T-helper 17 cell (primary cell): ENCODE measurements at places on chromosomes 4 and X.

- DNase-seq = no peak
Observed at GRCh38 chrX:74344280-74344622, 40.3 kb downstream of the ZCCHC13 start.

- no peak for DNase-seq
Observed at GRCh38 chrX:20285511-20285910, 18.8 kb upstream of the RPS6KA3 start.

GRCh38 chrX:132207996-132208395 is 11.3 kb downstream of the RAP2C start:
- DNase-seq = no peak

DNA sequence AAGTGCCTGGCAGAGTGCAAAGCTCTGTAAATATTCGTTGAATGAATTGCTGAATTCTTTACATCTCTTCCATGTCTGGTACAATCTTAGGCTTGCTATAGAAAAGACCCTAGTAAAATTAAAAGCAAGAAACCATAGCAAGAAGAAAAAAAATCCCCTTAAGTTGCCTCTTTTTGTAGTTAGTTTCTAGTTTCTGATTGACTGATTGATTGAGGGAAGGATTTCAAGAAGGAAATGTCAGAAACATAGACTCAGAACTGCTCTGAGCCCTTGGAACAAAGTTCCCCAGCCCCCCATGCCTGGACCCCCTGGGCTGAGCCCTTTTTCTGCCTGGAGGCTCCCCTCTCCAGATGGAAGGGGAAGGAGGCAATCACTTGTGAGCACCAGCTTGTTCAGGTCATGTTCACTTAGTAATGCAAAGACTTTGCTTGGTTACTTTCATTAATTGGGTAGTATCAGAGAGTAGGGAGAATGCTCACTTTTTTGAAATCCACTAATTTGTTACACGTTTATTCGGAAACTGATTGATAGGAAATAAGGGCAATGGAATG is 35.6 kb downstream of the DAPP1 start:
- no peak for DNase-seq

- no peak for DNase-seq
Observed at GRCh38 chr4:75432683-75433082, 81.5 kb downstream of the RCHY1 start.

DNA sequence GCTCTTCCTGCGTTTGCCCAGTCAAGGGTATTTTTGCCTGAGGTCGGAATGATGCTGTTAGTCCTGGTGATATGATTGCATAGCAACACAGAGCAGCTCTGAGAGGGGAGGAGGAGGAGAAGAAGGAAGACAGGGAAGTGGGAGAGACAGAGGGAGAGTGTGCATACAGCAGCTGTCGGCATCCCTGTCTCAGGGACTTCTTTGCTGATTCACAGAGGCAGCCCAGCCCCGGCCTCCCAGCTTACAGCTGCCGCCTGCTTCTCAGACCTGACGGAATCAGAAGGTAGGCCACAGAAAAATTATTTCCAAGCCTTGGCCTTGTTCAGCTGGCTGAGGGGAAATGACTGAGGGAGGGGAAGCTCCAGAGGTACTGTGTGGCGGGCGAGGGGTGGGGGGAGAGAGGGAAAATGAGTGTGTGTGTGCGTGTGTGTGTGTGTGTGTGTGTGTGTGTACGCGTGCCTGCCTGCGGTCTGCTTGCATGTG is 319 bp downstream of the DRP2 start:
- DNase-seq = no peak

DNA sequence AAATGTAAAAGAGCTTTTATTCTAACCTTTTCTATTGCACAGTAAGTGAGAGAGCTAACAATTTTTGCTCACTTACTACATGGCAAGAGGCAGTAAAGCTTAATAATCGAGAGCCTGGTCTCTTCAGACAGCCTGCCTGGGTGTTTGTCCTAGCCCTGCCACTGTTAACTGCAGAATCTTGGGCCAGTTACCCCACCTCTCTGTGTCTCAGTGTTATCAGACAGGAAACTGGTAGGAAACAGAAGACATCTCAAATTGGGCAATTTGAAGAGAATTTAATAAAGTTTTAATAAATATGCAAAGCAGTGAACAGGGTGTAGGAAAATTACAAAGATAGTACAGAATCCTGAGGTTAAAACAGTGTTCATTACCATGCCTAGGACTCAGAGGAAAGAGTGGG is 13.4 kb downstream of the STAP1 start:
- no peak for DNase-seq

- DNase-seq = no peak
Observed at GRCh38 chr4:37490391-37491347, 195.5 kb downstream of the RELL1 start.

GRCh38 chrX:74656079-74656745 is 41.8 kb upstream of the RLIM start:
- DNase-seq = no peak

DNA sequence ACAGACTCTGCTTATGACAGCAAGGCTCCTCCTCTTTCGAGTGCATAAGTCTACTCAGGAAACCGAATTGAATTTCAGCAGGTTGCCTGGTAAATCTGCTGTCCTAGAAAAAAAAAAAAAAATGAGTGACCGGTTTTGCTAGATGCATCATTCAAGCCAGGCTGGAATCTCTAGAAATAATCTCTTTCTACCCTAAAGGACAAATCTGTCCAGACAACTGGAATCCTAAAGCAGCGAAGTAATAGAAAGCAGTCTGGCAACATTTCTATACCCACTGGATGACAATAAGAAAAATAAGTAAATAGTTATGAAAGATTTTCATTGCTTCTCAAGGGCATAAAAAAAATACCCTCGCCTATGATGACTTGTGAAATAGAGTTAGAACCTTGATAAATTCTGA is 703.5 kb downstream of the RPA4 start:
- no peak for DNase-seq

DNA sequence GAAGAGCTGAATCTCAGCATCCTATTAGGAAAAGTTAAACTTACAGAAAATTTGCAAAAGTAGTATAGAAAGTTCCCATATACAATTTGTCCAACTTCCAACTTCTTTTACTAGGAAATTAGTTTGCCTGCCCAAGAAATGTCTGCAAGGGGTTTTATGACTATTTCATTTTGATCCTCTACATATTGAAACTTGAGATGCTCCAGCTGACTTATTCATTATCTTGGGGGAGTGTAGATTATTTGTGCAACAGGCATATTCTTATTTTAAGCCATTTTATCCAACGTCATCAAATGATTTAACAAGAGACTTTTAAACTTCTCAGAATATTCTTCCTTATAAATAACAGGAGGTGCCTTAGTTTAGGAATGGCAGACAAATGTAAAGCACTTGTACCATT is 317.1 kb upstream of the FTHL17 start:
- no peak for DNase-seq

- DNase-seq = no peak
Observed at GRCh38 chrX:137425273-137425902, 140.5 kb upstream of the ZIC3 start.

DNA sequence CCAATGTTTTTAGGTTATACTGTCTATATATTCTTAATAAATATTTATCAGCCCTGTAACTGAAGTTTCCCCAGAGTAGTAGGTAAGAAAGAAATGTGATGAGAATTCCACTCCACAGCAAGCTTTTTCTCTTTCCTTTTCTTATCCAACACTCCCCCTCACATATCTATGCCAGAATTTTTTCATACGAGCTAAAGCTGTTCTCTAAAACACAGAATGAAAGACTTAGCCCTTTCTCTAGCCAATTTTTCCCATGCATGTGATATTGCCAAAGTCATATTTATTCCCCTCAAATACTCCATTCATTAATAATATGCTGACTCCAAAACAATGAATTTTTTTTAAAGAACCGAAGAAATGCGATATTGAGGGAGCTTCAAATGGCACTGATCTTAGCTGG is 32.3 kb downstream of the VEGFC start:
- DNase-seq = no peak

DNA sequence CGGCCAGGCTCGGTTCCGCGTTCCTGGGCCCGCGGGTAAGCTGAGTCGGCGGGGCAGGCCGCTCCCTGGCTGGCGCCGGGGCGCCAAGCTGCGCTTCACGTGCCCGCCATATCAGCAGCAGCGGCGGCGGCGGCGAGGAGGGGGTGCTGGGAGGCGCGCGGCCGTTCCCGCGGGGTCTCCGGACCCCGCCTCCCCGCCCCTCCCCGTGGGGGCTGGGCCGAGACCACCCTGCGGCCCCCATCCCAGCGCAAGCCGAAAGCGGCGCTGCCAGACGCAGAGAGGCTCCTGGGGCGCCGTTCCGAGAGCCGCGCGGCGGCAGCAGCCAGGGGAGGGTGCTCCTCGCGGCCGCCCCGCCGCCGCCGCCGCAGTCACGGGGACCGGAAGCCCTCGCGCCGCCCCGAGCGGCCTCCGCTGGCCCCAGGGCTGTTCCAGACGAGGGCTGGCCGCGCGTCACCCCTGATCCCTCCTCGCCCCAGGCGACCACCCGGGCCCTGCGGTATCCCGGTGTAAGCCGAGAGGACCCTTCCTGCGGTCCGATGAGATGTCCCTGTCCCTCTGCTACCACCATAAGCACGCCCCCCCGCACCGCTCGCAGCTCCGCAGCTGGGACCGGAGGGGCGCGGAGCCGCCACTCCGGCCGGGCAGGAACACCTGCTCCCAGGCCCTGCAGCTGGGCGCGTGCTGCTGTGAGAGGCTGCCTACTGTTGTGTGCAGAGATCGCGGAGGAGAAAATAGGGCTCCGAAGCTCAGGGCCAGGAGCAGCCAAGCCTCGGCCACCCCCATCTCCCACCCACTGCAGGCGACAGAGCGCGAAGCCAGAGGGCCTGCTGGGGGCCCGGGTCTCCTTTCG is 7.5 kb upstream of the BCOR start:
- DNase-seq = no peak

DNA sequence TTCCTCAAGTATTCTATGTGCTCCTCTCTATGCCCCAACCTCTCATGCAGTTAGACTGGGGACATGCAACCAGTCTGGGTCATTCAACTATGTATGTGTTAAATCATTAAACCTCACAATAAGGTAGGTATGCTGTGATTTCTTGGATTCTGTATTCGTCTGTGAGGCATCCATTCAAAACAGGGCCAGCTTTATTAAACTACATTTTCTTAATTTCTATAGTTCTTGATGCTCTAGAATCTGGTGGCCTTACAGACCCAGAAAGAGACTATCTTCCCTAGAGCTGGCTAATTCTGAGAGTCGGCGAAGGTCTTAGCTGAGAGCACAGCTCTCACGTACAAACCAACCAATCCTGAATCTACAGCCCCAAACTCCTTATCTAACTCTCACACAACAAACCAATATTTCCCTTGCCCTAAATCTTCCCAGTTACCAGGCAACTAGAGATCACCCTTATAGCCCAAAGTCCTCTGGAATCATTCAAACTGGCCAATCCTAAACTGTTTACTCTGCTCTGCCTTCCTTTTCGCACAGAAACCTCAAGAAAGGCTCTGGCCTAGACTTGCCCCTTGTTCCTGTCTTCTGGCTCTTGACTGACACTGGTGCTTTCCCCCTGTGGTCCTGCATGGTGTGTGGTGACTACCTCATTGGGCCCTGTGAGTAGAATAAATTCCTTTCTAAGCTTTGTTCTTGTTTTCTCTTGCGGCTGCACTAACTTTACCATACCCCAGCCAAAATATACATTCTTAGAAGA is 203.5 kb upstream of the TET2 start:
- no peak for DNase-seq

DNA sequence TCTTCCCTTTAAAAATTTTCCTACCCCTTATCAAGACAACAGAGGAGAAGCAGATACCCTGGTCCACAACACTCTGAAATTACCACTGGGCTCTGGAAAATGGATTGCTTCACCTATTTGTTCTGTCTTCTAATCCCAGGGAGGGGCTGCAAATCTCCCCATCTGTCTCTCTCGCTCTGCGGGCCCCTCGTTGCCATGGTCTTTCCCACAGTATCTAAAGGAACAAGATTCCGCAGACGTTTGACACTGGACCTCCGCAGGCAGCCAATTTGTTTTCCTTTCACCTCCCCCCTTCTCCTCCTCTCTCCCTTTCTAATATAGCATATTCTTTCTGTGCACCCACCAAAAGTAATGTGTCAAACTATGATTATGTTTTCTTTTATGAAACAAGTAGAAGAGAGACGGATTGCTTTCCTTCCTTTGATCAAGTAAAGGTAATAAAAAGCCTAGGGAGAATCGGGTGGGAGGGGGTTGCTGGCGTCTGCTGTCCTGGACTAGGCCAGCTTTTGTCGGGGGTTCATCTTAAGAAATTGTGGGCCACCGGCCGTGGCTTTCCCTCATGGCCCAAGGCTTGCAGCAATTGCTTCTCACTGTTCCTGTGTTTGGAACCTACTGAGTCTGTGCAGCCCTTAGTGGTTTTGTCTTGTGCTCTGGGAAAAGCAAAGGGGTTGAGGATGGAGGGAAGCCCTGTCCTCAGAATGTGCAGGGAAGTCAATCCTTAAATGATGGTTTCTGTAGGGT is 81.0 kb downstream of the MGST2 start:
- no peak for DNase-seq

- DNase-seq = peak; percentile 36
Observed at GRCh38 chrX:54043541-54044125, 640 bp downstream of the PHF8 start.

DNA sequence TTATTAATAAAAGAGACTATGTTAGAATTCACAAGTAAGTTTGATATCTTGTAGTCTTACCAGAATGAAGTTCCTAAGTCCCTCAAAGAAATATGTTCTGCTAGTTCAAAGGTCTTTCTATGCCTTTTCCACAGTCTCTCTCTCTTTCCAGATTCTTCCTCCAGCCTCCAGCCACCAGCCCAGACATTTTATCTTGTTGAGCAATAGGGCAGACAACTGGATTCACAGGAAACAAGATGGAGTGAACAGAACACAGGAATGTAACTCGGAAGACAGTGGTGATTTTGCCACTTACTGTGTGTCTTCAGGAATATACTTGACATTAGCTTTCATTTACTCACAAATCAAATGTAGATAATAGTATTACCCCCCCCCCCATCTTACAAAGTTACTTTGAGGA is 17.1 kb upstream of the CPEB2 start:
- no peak for DNase-seq

DNA sequence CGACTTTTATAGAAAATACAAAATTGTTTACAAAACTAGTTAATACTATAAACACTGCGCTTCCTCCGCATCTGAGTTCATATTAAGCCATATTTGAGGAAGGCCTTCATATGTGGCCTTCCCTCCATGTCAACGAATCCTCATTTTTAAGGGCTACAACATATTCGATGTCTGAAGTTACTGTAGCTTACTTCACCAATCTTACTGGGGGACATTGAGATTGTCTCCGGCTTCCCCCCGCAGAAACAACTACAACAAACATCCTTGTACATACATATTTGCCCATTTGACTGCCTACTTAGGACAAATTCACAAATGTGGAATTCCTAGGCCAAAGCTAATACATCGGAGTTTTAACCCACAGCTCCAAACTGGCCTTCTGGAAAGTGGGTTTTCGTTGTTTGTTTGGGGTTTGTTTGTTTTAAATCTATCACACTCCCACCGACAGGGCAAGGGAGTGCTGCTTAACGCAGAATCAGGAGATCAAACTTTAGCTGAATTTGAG is 581 bp upstream of the FAM114A1 start:
- no peak for DNase-seq

GRCh38 chrX:124211312-124211942 is 121.0 kb upstream of the TEX13D start:
- no peak for DNase-seq

GRCh38 chr4:145852256-145852839 is 86.3 kb downstream of the ZNF827 start:
- DNase-seq = no peak
